ENCODE measurements at places on chromosomes 6 and 20.
A peak's percentile ranks its signal among the peaks of the same experiment; 100 is the strongest.

GRCh38 chr20:60752741-60753420, 499.2 kb upstream of the CDH4 start:
- no peak for DNase-seq

DNA sequence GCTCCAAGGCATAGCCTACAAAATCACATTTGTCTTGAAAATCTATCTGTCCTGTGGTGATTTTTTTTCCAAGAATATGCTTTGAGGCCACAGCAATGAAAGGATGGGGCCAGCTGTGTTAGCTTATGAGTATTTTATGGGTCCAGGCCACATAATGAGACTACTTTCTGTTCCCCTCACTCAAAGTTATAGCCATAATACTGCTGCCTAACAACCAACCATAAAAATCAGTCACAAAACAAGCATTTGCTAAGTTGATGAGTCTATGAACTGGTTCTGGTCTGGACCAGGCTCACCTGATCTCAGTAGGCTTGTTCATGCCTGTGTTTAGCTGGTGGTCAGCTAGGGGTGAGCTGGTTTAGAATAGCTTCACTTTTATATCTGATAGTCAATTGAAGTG, 192.5 kb upstream of the PLCB4 start:
- DNase-seq: no peak

GRCh38 chr20:14412065-14412681, 74.8 kb upstream of the FLRT3 start:
- no peak for DNase-seq

DNA sequence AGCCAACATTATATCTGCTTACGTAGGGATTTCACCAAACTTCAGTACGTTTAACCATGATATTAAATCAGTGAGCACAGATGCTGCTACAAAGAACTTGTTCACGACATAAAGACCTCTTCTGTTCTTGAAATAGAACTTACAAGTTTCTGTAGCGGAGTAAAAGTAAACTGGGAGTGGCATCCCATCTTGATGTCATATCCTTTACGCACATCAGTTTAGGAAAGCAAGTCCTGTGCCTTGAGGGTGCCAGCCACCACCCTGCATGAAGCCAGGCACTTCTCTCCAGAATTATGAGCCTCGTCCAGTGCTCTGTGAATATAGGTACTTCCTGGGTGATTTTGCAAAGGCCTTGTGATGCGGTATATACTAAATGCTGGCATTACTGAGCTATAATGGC, 122.6 kb downstream of the BTBD3 start:
- DNase-seq: no peak

DNA sequence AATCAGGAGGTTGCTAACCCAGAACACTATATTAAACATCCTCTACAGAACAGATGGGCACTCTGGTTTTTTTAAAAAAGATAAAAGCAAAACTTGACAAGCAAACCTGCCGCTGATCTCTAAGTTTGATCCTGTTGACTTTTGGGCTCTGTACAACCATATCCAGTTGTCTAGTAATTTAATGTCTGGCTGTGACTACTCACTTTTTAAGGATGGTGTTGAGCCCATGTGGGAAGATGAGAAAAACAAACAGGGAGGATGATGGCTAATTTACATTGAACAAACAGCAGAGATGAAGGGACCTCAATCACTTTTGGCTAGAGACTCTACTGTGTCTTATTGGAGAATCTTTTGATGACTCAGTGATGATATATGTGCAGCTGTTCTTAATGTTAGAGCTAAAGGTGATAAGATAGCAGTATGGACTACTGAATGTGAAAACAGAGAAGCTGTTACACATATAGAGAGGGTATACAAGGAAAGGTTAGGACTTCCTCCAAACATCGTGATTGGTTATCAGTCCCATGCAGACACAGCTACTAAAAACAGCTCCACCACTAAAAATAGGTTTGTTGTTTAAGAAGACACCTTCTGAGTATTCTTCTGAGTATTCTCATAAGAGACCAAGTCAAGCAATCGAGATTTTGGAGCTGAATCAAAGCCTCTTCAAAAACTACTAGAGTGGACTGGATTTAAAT, 201.2 kb upstream of the SHLD1 start:
- no peak for DNase-seq

DNA sequence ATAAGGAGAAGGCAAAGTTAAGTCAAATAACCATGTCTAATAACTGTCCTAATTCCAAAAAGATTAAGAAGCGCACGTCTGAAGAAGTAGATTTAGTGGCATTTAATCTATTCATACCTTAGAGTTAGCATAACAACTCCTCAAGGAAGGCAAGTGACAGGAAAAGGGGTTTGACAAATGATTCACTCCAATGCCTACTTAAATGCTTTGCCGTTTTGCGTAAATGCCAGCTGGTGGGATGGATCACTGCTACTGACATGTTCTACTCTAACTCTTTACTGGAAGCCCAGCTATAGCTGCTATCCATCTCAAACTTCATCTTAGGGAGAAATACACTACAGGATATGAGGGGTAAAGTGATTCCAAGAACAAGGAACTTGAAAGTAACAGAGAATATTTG, 347.3 kb upstream of the RUNX2 start:
- DNase-seq: no peak

DNA sequence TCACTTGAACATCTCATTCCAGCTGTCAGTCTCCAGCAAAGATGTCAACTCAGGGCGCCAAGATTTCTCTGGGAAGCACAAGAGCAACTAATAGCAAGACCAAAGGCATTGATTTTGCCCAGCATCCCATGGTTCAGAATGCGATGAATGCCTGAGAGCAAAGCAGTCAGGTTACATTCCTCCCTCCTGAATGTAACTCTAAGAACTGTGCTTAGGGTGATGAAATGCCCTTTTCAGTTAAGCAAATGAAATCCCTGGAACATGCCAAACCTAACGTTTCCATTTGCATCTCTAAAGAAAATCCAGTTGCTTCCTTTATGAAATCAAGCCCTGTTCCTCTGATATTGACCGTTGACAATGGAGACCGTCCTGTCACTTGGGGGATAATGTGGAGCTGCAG, 224.0 kb upstream of the PLN start:
- no peak for DNase-seq

DNA sequence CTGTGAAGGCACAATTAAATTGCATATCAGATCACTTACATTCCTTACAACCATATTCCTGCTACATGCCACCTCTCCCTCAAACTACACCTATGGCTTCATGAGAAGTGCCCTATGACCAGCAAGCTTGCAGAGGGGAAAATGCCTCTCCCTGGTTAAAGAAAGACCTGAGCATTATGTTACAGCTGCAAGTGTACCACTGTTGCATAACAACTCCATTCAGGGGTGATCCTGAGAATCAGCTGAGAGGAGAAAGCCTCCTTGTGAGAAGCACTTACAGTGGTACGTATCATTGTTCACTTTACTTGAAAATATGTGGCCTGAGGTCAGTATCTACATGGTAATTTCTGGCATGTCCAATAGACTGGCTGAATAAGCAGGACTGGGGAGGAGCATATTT, 20.0 kb downstream of the PDSS2 start:
- no peak for DNase-seq

- no peak for DNase-seq
These were observed 68.3 kb upstream of the TNFRSF21 start for GRCh38 chr6:47377971-47378370.

- no peak for DNase-seq
These were observed 28.7 kb upstream of the PHACTR3 start for GRCh38 chr20:59575653-59576052.

GRCh38 chr20:44694159-44694558, 21.0 kb upstream of the CCN5 start:
- no peak for DNase-seq

- DNase-seq: no peak
These were observed 7.9 kb upstream of the ARMC12 start for GRCh38 chr6:35728683-35729678.

DNA sequence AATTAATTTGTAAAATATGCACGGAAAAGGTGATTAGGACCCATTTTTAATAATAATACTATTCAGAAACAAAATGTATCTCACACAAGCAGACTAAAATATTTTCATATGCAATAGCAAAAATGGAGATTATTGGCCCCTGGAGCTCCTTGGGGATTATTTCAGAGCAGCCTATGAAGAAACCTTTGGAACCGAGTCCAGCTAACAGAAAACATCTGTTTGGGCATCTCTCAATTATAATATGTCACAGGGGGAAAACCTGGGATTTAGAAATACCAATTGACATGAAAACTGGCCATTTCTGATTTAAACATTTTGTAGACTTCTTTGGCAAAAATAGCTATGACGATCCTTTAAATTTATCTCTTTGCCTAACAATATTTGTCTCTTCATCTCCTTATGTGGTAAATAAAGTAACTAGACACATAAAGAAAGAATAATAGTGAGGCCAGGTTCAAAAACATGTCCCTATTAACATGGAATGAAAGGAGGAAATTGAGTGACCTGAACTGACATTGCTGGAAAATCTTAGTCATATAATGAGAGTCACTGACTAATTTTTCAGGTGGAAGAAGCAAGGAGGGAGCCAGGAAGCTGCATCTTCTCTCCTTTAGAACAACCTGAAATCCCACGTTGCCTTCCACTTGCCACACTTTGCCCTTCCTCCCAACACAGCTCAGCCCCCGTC, 199.0 kb downstream of the SOD2 start:
- DNase-seq: no peak

GRCh38 chr6:90204327-90205056, 92.2 kb downstream of the BACH2 start:
- DNase-seq: no peak

GRCh38 chr6:31870385-31870921, 7.8 kb upstream of the NEU1 start:
- DNase-seq: no peak

GRCh38 chr20:63641792-63642523, 11.3 kb downstream of the STMN3 start:
- DNase-seq: no peak

- DNase-seq: peak; percentile 57
These were observed 424.6 kb upstream of the PTCHD4 start for GRCh38 chr6:48535582-48536009.

DNA sequence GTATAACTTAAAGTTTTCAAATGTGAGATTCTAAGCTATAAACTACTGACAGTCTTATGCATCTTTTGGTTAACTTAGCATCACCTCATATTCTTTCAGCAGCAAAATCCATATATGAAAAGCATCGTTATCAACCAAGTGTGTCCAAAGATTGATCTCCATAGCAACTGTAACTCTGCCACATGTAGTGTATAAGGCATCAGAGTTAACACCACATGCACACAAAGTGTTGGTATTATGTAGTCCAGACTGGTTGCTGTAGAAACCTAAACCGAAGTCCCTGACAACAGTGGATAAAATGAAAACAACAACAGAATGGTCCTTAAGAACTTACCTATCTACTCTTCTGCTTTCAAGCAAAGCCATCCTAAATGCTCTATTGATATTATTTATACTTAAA, 39.6 kb downstream of the PDSS2 start:
- DNase-seq: no peak

DNA sequence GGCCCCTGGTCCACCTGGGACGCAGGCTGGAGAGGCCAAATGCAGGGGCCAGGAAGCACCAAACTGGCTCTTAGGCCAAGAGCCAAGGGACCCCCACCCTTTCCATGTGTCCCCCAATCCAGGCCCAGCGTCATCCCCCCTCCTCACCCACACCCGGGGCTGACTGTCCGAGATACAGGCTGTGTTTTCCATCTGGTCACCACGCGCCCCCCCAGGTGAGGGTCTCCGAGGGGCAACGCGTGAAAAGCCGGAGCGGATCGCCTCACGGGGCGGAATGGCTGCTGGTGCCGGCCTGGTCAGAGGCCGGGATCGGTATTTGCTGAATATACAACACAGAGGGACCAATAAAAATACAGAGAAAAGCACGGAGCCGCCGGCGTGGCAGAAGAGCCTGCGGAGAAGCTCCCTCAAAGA, 5.2 kb upstream of the ABHD16B start:
- no peak for DNase-seq
